ENCODE measurements at places on chromosomes 5 and 9. TPM values are rescaled to one million over a fixed set of nuclear protein-coding genes. Genes with fewer than 3 reads are reported as not detected.

DNA sequence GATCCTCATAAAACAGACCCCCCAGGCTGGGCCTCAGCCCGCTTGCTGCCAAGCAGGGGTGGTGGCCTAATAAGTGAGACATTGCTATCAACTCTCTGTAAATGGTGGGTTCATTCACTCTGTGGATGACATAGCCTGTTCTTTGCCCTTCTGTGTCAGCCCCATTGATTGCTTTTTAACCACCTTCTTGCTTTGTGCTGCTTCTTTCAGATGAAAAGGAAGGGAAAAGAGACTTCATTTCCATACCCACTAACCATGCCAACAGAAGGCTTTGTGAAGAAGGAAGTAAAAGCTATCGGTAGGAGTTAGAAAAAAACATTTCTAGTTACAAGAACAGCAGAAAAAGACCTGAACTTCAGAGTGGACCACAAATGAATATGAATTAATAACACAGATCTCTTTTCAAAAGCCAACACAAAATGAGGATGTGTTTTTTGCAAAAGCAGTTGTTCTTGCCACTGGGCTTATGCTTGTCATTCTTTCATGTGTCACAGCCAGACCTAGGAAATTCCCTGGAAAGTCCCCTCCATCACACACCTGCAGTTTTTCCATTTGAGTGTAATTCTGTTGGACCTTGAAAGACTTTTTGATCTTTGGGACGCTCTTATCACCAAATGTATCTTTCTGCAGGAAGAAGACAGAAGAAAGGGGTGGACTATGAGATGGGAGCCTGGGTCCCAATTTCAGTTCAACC, 507.7 kb downstream of the CCDC171 start:
- no peaks in the 10 kb centered on the region for H3K27me3 ChIP-seq
- no peak overlapping the region for H3K27ac ChIP-seq
- no peak for DNase-seq
- no peak overlapping the region for H3K4me3 ChIP-seq
- no peaks in the 10 kb centered on the region for H3K4me1 ChIP-seq

The ASPN gene
- total RNA-seq: 7.5 TPM

The IFNA10 gene
- total RNA-seq: not detected

GRCh38 chr9:37369671-37370070, 52.8 kb upstream of the GRHPR start:
- no peak overlapping the region for H3K4me3 ChIP-seq
- no peaks in the 10 kb centered on the region for H3K36me3 ChIP-seq
- no peaks in the 10 kb centered on the region for H3K4me1 ChIP-seq
- no peak overlapping the region for H3K27ac ChIP-seq
- no peaks in the 10 kb centered on the region for H3K27me3 ChIP-seq

GRCh38 chr5:53364061-53364460, 116.4 kb upstream of the FST start:
- H3K4me1 ChIP-seq: no peaks in the 10 kb centered on the region
- H3K4me3 ChIP-seq: no peak overlapping the region
- no peaks in the 10 kb centered on the region for H3K36me3 ChIP-seq
- no peak for DNase-seq

DNA sequence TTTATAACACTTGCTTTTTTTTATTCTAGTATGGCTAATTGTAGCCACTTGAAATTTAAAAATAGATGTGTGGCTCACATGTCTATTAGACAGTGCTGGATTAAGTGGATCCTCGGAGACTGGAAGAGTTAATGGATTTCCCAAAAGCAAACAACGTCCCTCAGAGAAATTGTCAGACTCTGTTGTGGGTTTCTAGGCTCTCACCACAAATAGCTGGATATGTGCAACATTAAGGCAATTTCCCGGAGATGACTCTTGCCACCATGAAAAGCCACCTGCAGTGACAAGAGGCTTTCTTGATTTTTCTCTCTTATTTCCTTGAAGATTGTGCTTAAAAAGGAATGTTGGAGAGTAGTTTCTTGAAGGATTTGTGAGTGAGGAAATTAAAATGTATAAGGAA, 43.2 kb downstream of the TMEM167A start:
- H3K36me3 ChIP-seq: no peaks in the 10 kb centered on the region
- no peak overlapping the region for H3K27ac ChIP-seq
- peaks cover 12% of the 10 kb centered on the region for H3K4me1 ChIP-seq
- no peak for DNase-seq

- no peaks in the 10 kb centered on the region for H3K36me3 ChIP-seq
- DNase-seq: no peak
- no peak overlapping the region for H3K27ac ChIP-seq
These were observed 10.6 kb upstream of the MARCHF3 start for GRCh38 chr5:127040796-127041520.

DNA sequence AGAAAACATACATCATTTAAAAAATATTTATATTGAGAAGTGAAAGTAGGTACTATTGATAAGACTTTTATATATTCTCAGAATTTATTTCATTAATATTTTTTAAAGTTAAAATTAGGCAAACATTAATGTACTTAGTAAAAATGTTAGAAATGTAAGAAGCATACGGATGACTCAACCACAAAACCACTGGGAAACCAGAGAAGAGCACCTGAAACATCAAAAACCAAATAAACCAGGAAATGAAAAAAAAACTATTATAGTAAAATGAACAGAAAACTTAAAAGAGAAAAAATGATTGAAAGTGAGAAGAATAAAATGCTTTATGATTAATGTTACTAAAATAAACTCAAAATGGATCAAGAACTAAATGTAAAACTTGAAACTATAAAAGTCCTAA, 233.2 kb upstream of the DAB2 start:
- no peak for DNase-seq
- no peaks in the 10 kb centered on the region for H3K4me1 ChIP-seq
- no peak overlapping the region for H3K27ac ChIP-seq
- no peaks in the 10 kb centered on the region for H3K27me3 ChIP-seq

The DNM1 gene
- 5.2 TPM for total RNA-seq

- H3K27ac ChIP-seq: no peak overlapping the region
- no peaks in the 10 kb centered on the region for H3K36me3 ChIP-seq
- no peaks in the 10 kb centered on the region for H3K4me1 ChIP-seq
- H3K4me3 ChIP-seq: no peak overlapping the region
- H3K27me3 ChIP-seq: no peaks in the 10 kb centered on the region
- DNase-seq: no peak
These were observed 517.5 kb downstream of the EFNA5 start for GRCh38 chr5:107153283-107153682.

DNA sequence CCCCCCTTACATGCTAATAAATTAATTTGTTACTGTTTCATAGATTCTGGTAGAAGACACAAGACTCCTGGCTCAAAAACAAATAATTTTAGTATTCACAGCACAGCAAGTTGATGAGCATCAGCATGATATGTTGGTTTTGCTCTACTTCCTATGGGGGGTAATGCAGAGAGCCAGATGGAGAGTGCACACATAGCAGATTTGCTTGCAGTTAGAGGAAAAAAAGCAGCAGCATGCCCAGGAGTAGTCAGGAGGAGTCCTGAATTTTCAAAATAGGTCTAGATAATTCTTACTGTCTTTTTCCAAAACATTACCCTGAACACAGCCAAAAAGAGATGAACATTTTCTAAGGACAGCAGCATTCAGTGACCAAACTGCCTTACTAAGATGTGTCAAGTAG, 261.3 kb downstream of the COX7C start:
- no peak for DNase-seq
- no peaks in the 10 kb centered on the region for H3K27me3 ChIP-seq
- no peak overlapping the region for H3K27ac ChIP-seq
- no peaks in the 10 kb centered on the region for H3K36me3 ChIP-seq
- no peaks in the 10 kb centered on the region for H3K4me1 ChIP-seq
- no peak overlapping the region for H3K4me3 ChIP-seq

The NR2F1 gene
- total RNA-seq: 83.2 TPM

The MYMK gene
- not detected for total RNA-seq

DNA sequence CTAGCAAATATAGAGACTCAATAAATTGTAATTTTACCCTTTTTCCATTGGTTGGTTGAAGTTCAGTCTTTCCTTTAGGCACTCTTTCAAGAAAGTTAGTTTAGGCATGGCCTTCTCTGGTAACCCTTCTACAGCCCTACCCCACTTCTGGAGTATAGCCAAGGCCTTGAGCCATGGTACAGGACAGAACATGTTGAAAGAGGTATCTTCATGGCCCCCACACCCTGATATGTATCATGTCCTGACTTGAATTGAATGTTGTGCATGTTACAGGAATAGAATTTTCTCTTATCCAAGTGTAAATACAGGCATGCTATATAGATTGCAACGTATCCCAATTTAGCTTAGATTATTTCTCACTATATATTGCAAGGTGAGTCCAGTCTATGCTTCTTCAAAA, 175.6 kb downstream of the CD180 start:
- H3K36me3 ChIP-seq: no peaks in the 10 kb centered on the region
- H3K4me3 ChIP-seq: no peak overlapping the region
- H3K27me3 ChIP-seq: no peaks in the 10 kb centered on the region
- peak overlapping the region; percentile 20 for H3K27ac ChIP-seq
- DNase-seq: no peak

The CARD19 gene
- 31.8 TPM for total RNA-seq

The BTNL3 gene
- not detected for total RNA-seq

DNA sequence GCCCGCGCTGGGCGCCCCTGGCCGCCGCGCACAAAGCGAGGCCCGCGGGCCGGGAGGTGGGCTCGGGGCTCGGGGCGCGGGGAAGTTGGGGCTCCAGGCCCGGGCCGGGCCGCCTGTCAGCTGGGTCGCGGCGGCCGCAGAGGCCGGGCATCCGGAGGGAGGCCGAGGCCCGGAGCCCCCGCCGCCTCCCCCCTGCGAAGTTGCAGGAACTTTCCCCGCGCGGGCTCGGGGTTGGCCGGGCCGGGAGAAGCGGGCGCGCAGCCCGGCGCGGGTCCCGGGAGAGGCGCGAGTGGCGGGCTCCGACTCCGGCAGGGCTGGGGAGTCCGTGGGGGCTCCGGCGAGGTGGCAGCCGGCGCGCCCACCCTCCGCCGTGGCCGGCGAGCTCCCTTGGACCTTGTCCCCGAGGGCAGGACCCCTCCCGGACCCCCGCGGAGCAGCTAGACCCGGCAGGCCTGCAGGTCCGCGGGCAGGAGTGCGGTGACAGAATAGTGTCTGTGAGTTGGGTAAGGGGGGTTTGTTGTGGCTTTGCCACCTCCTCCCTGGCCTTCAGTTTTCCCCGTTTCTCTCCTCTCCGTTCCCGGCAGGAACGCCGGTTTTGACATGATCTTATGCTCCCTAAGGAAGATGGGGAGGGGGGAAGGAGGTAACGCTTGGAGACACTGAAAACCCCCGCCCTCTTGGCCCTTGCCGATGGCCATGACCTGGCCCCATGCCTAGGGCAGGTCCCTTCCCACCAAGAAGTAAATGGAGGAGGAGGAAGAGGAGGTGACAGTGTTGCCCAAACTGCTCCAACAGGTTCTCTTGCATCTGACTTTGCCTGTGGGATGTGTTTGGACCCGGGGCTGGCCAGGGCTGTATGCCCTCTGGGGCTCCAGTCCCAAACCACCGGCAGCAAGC, 942 bp downstream of the PHF2 start:
- H3K27ac ChIP-seq: peak overlapping the region; percentile 86
- H3K4me1 ChIP-seq: peaks cover 52% of the 10 kb centered on the region
- peak; percentile 79 for DNase-seq
- peak overlapping the region; percentile 78 for H3K4me3 ChIP-seq

GRCh38 chr9:26462213-26462612, 430.4 kb downstream of the CAAP1 start:
- no peak overlapping the region for H3K27ac ChIP-seq
- H3K4me1 ChIP-seq: no peaks in the 10 kb centered on the region
- H3K36me3 ChIP-seq: no peaks in the 10 kb centered on the region
- DNase-seq: no peak

DNA sequence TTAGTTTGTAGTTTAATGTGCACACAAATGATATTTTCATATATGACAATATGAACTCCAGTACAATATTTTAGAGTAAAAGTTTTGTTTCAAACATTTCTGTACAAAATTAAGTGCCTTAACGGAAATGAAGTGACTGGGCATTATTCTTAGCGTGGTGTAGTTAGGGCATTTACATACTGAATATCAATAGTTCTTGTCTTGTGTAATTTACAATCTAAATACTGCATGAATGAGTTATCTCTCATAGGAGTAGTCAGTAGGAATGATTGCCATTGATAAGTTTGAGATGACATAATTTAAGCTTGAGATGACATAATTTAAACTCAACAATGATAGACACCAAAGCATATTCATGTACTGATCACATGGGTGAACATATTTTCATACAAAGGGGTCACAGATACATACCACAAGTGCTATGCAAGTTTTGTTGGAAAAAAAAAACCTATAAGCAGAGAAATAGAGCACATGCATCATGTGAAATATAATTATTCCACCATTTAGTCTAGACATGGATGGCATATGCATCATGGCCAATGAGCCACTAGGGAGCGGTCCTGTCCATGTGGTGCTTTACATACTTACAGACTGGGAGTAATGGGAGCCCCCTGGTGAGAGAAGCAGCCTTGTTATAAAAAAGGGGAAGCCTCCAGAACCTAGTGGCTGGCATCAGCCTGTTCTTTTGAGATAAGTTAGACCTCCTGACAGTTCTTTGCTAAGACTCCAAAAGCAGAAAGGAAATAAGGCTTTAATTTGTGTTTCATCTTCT, 1523.9 kb downstream of the MAT2B start:
- H3K36me3 ChIP-seq: no peaks in the 10 kb centered on the region
- no peak overlapping the region for H3K4me3 ChIP-seq
- DNase-seq: no peak
- H3K4me1 ChIP-seq: no peaks in the 10 kb centered on the region
- H3K27ac ChIP-seq: no peak overlapping the region

DNA sequence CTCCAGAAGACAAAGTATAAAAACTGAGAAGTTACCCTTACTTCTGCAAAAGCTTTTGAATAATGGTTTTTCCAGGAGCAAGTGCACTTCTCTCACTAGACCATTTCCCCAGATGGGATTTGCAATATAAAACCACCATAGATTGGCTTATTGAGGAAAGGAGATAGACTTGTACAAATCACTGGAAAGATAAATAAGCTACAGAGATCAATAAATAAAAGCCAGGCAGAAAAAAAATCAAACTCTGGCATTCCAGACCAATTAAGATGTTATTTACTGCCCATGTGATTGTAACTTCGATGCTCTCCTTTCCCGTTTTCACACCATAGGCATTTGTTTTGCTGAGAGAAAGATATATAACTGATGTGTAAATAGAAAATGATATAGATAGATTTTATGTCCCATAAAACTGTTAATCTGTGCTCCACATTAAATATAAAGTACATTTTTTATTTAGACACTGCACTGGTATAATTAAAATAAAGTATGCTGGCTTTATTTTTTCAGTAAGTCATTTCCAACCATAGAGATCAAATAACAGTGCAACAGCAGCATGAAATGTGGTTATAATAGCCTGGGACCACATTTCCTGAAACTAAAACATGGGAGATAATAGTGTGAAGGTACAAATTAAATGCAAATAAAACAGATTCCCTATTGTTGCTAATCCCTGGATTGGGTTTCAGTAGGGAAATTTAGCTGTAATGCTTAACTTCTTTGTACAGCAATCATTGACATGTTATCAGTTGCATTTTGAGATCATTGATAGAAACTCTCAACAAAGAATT, 177.7 kb downstream of the NR2F1-AS1 start:
- no peaks in the 10 kb centered on the region for H3K4me1 ChIP-seq
- no peak overlapping the region for H3K27ac ChIP-seq
- H3K27me3 ChIP-seq: no peaks in the 10 kb centered on the region
- H3K4me3 ChIP-seq: no peak overlapping the region

The CLTA gene
- total RNA-seq: 163 TPM

GRCh38 chr5:150512368-150512747, 4.4 kb downstream of the NDST1 start:
- peaks cover 84% of the 10 kb centered on the region for H3K4me1 ChIP-seq
- no peak for DNase-seq
- no peak overlapping the region for H3K4me3 ChIP-seq
- peak overlapping the region; percentile 55 for H3K27ac ChIP-seq

GRCh38 chr9:19748278-19749126, 40.3 kb downstream of the SLC24A2 start:
- H3K4me1 ChIP-seq: no peaks in the 10 kb centered on the region
- H3K36me3 ChIP-seq: no peaks in the 10 kb centered on the region
- no peak overlapping the region for H3K4me3 ChIP-seq
- no peak for DNase-seq
- H3K27me3 ChIP-seq: no peaks in the 10 kb centered on the region

All from upper lobe of right lung (tissue), 1 donor.